ENCODE measurements at places on chromosomes 1 and 21.

DNA sequence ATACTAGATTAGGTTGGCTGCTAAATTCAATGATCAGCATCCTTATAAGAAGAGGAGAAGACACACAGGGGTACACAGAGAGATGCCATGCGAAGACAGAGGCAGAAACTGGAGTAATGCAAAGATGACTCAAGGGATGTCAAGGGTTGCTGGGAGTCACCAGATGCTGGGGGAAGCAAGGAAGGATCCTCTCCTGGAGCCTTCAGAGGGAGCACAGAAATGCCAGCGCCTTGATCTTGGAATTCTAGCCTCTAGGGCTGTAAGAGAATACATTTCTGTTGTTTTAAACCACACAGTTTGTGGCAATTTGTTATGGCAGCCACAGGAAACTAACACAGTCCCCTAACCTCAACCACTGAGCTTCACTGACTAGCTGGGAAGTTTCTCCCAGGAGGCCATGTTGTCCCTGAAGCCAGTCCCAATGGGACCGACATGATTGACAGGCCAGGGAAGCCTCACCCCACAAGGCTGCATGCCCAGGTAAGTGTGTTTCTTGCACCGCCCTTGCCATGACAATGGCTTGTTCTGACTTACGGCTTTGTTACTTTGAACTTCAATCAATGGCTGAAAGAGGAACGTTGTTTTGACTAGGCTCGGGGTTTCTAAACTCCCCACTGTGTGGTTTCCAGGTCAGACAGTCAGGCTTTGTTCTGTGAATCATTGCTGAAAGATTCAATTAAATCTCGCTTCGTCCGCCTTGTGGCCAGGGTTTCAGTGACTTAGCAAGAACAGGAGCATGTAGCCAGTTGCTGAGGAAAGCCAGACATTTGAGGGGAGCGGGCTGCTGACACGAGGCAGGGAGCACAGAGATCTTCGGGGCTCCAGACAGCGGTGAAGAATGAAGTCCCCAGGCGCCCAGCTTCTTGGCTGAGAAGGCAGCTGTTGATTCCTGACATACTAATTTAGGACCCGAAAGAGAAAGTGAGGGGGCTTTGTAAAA is 62.3 kb downstream of the RUNX1 start:
- peak; percentile 41 for DNase-seq

DNA sequence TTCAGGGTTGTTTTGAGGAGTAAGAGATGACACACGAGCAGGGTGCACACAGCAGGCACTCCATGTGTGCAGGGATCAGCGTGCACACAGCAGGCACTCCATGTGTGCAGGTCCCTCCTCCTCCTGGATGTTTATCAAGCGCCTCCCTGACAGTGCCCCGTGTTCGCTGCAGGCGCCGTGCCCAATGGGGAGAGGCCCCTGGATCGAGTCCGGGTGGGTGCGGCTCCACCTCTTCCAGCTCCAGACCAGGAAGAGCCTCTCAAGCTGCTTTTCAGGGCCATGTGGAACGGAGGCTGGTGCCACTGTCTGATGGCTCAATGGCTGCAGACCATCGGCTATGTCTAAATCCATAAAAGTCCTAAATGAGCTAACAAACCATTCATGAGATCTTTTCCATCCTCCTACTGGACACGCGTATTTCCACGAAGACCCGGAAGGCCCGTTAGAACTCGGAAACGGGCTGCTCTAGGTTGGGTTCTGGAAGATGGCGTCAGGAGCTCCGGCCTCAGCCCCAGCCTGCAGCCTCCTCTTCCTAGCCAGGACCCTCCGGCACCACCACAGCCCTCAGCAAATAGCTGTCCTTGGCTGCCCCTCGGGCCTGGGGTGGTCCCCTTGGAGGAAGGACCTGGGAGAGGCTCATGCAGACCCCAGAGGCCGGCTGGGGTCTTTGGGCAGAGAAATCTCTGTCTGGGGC is 36.0 kb downstream of the RRP1 start:
- DNase-seq: no peak

DNA sequence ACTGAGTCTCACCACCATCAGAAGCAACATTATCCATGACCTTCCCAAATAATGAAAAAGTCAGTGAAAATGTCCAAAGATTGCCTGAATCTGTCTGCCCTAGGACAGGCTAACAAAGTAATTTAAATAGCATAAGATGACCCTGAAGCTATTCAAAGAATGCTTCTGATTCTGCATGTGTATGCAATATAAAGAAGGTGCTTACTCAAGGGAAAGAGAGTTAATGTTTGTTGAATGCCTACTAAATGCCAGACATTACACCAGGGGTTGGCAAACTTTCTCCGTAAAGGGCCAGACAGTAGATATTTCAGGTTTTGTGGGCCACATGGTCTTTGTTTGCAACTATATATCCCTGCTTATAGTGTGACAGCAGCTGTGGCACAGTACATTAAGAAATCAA is 221.9 kb upstream of the DMRTA2 start:
- no peak for DNase-seq

DNA sequence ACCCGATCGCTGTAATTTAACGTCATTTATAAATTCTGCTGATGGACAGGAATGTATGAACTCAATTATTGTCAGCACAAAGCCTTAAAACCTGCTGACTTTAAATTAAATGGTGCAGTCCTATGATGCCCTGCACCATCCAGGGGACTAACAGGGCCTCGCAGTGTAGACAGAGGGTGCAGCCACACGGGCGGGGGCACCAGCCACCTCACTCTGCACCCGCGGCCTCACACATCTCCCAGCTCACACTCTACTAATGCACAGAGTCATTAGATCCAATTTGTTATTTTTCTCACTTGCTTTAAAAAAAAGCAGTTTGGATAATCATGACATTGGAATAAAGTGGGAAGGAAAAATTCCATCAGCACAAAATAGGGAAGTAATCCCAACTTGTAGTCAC is 49.7 kb downstream of the PROX1 start:
- no peak for DNase-seq

GRCh38 chr1:160748181-160748877 is 9.3 kb downstream of the SLAMF7 start:
- DNase-seq: no peak

- no peak for DNase-seq
Measured at GRCh38 chr21:42276526-42277154, 38.6 kb downstream of the TFF3 start.

GRCh38 chr1:217528271-217528670 is 102.6 kb downstream of the GPATCH2 start:
- no peak for DNase-seq

DNA sequence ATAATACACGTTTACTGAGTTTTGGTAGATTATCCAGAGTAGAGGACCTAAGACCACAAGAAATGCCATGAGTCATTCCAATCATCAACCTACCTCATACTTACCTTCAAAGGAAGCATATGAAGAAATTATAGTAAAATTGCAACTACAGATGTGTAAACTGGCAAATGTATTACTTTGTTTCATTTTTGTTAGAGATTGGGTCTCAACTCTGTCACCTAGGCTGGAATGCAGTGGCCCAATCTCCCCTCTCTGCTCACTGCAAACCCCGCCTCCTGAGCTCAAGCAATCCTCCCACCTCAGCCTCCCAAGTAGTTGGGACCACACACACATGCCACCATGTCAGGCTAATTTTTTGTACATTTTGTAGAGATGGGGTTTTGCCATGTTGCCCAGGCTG is 5.2 kb downstream of the TMCO1 start:
- DNase-seq: no peak

GRCh38 chr1:201156819-201157218 is 2.5 kb upstream of the TMEM9 start:
- no peak for DNase-seq

DNA sequence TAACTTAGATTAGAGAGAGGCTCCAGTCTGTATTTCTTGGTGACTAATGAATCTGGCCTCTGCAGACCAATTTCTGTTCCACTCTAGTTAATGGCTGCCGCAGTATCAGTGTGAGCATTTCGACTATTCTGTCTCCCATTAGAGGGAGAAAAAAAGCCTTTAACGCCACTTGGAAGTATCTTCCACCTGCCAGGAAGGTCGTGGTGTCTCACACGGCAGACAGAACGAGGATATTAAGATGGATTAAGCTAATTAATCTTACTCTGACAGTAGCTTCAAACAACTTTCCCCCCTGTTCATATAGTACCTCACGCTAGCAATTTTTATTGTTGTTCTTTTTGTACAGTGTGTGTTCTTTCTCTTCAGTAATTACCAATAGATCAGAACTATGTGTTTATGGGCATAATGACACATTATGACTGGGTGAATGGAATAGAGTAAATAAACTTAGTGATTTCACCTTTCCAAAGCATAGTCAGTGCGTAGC is 153.8 kb downstream of the ADGRL2 start:
- DNase-seq: no peak

DNA sequence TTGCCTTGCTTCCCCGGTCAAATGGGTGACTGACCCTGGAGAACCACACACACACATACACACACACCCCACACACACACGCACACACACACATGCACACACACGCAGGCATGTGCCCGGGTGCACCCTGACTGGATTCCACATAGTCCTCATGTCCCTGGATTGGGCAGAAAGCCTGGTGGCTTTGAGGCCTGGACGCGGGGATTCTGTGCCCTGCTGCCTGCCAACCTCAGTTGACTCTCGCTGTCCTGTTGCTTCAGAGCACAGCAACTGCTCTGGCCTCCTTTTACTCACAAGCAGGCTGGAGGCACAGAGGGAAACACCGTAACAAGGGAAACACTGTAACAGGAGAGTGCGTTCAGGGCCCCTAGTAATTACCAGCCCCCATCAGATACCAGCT is 6.4 kb downstream of the RORC start:
- no peak for DNase-seq

GRCh38 chr1:109341944-109342930 is 35.4 kb upstream of the MYBPHL start:
- DNase-seq: no peak

DNA sequence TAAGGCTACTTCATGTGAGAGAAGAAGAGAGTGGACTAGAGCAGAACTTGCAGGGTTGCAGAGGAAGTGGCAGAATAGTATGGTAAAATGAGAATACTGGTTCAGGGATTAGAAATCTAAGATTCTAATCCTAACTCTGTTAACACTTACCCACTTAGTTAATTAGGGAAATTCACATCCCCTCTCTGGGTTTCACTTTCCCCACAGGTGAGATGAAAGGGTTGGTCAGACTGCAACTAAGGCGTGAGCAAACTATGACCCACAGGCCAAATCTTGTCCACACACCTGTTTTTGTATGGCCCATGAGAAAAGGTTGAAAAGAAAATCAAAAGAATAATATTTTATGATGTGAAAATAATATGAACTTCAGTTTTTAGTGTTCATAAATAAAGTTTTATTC is 117.5 kb downstream of the MACF1 start:
- no peak for DNase-seq

GRCh38 chr1:162677607-162678371 is 45.5 kb downstream of the DDR2 start:
- no peak for DNase-seq

- no peak for DNase-seq
Measured at GRCh38 chr1:153288634-153289275, 24.0 kb downstream of the PGLYRP3 start.

DNA sequence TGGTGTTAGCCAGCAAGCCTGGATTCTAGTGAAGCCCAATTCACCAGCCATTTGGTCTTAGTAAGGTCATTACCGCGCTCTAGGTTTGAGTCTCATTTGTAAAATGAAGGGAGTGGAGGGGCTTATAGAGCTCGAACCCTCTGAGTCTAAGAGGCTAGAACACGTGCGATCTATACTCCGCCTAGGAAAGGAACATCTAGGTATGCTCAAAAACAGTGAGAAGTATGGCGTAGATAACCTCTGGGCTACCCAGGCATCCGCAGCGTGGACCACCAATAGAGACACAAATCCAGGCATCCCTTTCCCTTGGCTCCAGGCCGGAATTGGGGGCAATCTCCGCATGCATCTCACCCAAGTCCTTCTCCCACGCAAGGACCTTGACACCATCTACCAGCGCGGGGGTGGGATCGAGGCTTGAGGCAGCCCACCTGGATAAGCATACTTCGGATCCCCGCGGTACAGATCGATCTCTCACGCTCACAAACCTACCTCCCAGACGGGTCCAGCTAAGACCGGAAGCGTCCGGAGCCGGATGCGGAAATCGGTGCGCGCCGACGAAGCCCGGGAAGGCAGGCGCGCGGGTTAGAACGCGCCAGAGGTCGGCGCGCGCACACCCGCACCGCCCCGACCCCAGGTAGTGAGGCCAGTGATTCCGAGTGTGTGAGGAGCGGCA is at the start of gene METTL25B:
Gene METTL25B, plus strand, starts transcription at position 544 of the 673 bp plus-strand sequence. CDS start 636 bp downstream, outside the sequence.
- DNase-seq: peak; percentile 62

DNA sequence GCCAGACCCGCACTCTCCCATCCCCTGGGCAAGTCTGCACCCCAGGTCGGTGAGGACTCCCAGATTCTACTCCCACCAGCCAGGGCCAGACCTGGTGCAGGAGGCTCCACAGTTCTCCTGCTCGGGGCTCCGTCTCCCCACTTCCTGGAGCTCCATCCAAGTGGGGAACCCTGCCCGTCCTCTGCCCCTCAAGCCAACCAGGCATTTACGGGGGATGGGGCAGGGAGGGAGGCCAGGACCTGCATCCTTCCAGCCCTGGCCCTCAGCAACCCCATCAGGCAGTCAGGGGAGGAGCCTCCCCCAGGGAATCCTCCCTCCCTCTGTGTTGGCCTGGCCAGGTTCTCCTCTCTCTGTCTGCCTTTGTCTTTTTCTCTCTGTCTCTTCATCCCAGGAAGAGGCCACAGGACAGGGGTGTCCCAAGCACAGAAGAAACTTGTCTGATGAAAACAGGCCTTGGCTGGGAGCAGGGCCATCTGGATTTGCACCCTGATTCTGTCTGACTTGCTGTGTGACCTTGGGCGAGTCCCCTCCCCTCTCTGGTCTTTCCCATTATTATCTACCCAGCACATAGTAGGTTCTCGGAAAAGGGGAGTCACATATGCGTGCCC is 18.5 kb upstream of the EPHA2 start:
- no peak for DNase-seq

- no peak for DNase-seq
Measured at GRCh38 chr1:80779275-80779674, 1021.5 kb upstream of the ADGRL2 start.

DNA sequence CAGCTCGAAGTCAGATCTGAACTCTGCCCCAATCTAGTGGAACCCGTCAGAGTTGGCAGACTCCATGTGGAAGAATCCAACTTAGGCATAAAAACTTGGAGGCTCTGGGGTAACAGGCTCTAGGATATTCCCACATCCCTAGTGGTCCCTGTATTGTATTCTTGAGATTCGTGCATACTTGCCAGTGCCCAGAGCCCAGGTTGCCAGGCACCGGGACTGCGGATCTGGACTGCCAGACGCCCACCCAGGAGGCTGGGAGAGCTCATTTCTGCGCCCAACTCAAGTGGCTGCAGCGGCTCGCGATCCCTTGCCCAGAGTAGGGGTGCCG is 1.1 kb downstream of the GRIK1 start:
- DNase-seq: no peak

GRCh38 chr1:84884671-84885389 is 8.2 kb downstream of the LPAR3 start:
- no peak for DNase-seq

- DNase-seq: no peak
Measured at GRCh38 chr1:2468041-2468472, 8.0 kb upstream of the PLCH2 start.

All from stimulated activated CD4-positive, alpha-beta T cell treated with anti-CD3 and anti-CD28 coated beads, Interleukin-15, amount 100 ng/mL, for 1 hour (primary cell).